Effector memory CD8-positive, alpha-beta T cell (primary cell): ENCODE measurements at places on chromosomes 2 and 18.

DNA sequence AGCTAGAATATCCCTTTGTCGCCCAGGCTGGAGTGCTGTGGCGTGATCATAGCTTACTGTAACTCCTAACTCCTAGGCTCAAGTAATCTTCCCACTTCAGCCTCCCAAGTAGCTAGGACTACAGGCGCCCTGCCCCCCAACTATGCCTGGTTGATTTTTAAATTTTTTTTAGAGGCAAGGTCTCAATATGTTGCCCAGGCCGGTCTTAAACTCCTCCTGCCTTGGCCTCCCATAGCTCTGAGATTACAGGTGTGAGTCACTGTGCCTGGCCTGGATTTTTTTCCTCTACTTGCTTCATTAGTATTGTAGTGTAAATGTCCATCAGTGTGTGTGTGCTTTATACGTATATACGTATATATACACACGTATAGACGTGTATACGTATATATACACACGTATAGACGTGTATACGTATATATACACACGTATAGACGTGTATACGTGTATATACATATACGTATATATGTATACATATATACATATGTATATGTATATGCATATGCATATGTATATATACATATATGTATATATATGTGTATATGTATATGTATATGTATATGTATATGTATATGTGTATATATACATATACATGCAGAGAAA lies 124.4 kb downstream of the DIS3L2 start:
- peaks cover 10% of the 10 kb centered on the region for H3K4me1 ChIP-seq
- H3K4me3 ChIP-seq = no peak overlapping the region
- H3K27ac ChIP-seq = no peak overlapping the region

GRCh38 chr2:8525582-8526402 lies 156.1 kb upstream of the ID2 start:
- no peak for DNase-seq
- peaks cover 6% of the 10 kb centered on the region for H3K36me3 ChIP-seq
- no peaks in the 10 kb centered on the region for H3K27me3 ChIP-seq
- H3K4me3 ChIP-seq = no peak overlapping the region
- peak overlapping the region; percentile 30 for H3K27ac ChIP-seq
- H3K4me1 ChIP-seq = peaks cover 55% of the 10 kb centered on the region

DNA sequence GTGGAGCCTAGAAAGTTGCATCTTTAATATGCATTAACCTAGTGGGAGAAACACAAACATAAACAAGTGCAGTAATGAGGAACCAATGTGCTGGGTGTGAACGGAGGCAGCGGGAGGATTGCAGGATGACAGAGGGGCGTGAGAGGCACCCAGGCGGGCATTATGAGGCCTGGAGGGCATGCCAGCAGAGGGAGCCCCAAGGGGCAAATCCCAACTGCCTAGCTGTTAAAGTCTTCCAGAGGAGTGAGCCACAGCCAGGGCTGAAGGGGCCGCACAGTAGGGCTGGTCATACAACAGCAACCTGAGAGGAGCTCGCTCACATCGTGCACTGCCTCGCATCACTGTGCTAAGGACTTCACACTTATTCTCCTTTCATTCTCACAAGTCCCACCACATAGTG lies 13.3 kb upstream of the PRELID3A start:
- no peaks in the 10 kb centered on the region for H3K36me3 ChIP-seq
- peaks cover 34% of the 10 kb centered on the region for H3K27me3 ChIP-seq
- no peak overlapping the region for H3K4me3 ChIP-seq
- DNase-seq = no peak

DNA sequence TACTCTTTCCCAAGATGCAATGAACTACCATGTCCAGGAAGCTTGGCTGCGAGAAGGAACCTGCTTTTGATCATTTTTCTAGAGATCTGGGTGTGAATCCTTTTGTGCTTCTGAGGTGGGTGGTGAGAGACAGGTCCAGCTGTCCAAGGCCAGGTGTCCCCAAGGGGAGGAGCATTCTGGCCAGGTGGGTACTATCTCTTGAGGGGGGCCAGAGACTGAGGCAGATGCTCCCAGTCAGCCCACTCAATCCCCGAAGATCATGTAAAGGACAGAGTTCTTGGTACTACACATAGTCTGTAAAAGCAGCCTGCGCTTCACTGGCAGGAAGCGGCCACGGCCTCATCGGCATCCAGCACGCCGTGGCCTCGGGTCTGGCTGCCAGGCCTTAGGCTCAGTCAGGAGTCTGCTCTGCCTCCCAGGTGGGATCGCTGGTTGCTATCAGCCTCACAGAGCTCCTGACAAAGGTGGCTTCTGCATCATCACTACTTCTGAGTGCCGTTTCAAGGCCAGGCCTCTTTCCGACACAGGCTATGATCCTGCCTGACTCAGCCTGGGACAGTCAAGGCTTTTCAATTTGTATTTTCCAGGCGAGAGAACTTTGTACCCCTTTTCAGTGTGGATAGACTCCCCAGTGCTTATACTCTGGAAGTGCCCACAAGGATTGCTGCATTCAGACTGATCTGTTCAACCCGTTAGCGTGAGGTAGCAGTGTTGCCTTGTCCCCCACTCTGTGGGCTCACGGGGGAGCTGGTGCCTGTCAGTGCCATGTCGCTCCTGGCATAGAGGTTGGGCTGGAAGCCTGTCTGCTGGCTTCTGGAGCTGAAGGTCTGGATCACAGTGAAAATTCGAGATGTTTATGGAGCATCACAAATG lies 29.1 kb downstream of the STK25 start:
- no peak overlapping the region for H3K27ac ChIP-seq
- peaks cover 3% of the 10 kb centered on the region for H3K4me1 ChIP-seq
- DNase-seq = no peak
- H3K4me3 ChIP-seq = no peak overlapping the region
- no peaks in the 10 kb centered on the region for H3K27me3 ChIP-seq

DNA sequence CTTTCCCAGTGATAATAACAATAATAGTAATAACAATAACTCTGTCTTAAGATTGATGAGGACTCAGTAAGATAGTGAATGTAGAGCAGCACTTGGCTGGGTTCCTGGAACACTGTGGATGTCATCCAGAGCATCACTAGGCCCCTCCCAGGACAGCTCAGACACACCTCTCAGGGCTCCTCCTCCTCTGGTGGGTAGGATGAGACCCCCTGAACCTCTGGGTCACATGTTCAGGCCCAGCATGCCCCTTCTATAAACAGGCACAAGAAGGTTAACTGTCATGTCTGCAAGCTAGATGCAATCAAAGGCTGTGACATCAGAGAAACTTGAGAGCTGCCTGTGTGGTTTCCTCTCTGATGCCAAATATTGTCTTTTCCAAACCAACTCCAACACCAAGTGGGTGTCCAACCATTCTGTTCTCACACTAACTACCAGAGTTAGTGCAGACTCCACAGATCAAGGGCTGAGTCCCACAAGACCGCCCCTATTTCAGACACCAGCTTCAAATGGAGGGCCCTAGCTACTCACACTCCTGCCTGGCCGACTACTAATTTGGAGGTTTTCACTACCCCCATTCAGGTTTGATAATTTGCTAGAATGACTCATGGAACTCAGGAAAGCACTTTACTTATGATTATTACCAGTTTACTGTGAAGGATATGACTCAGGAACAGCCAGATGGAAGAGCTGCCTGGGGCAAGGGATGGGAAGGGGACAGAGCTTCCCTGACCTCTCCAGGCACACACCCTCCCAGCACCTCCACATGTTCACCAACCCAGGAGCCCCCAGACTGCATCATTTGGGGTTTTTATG lies 46.4 kb upstream of the BZW1 start:
- no peaks in the 10 kb centered on the region for H3K36me3 ChIP-seq
- no peak overlapping the region for H3K27ac ChIP-seq
- no peak overlapping the region for H3K4me3 ChIP-seq

- no peaks in the 10 kb centered on the region for H3K36me3 ChIP-seq
- no peaks in the 10 kb centered on the region for H3K27me3 ChIP-seq
- no peak for DNase-seq
- H3K4me3 ChIP-seq = no peak overlapping the region
- H3K27ac ChIP-seq = no peak overlapping the region
Measured at GRCh38 chr2:85959826-85960225, 71.0 kb upstream of the ST3GAL5 start.

DNA sequence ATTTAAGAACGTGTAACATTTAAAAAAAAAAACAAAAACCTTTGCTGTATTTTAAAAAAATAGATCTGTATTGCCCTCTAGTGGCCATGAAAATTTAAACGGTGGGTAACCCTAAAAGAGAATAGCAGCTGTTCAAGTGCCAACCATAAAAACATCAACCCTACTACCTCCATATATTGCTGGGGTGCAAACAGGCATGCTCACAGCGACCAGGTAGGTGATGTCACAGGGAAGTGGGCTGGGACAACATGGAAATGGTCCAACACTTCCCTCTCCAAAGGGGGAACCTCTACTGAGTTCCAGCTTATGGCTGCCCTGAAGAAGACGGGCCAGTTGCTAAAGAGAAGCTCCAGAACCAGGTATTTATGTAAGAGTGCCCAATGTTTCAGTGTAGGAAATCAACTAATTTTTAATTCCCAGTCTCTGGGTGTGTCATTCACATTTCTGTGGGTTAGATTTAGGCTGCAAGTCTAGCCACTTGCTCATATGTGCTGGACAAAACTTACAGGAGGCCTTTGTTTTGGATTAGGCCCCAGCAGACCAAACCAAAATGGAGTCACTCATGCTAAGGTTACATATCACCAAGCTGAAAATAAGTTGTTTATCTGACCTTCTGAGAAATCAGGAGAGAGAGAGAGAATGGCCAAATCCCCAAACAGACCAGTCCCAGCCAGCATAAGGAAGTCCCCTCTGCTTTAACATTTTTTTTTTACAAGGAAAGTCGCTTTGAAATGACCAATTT lies 54.5 kb downstream of the SKA1 start:
- peaks cover 23% of the 10 kb centered on the region for H3K27me3 ChIP-seq
- H3K4me1 ChIP-seq = no peaks in the 10 kb centered on the region
- H3K4me3 ChIP-seq = no peak overlapping the region

DNA sequence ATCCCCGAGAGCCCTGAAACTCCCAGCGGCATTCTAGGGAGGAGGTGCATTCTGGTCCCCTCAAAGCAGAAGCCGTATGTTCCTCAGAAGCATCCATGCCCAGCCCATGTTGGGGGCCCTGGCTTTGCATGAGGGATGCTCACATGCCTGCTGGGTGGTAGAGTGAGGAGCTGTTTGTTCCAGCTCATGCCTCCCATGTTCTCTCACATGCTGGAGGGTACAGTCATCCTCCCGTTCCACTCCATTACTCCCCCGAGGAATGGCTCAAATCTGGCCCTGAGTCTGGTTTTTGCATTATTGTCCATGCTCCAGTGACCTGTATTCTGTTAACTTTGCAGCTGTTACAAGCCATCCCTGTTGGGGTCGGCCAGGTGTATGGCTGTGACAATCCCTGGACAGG lies 24.1 kb downstream of the SLC14A2 start:
- no peak overlapping the region for H3K27ac ChIP-seq
- no peaks in the 10 kb centered on the region for H3K4me1 ChIP-seq
- no peak for DNase-seq
- peaks cover 11% of the 10 kb centered on the region for H3K27me3 ChIP-seq

GRCh38 chr2:1708476-1709334 lies 35.6 kb downstream of the PXDN start:
- DNase-seq = no peak
- no peaks in the 10 kb centered on the region for H3K36me3 ChIP-seq
- no peak overlapping the region for H3K27ac ChIP-seq

DNA sequence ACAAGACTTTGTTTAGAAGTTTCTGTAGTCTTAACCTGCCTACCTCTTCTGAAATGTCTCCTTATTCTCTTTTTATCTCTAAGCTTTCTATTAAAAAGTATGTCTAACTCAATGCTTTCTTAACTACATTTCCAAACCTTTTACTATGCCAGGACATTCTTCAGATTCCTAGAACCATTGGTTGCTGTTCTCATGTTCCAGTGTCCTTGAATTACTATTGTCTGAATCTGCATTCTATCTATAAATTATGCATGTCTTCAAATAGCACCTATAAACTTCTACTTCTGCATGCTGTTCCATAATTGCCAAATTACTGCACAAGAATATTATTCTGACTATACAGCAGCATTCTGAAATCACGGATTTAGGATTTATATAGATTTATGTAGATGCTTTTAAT lies 166.0 kb upstream of the VWC2L start:
- H3K36me3 ChIP-seq = no peaks in the 10 kb centered on the region
- H3K4me1 ChIP-seq = no peaks in the 10 kb centered on the region
- no peak overlapping the region for H3K4me3 ChIP-seq

GRCh38 chr2:129929321-129930290 lies 49.9 kb upstream of the RAB6C start:
- peaks cover 37% of the 10 kb centered on the region for H3K27me3 ChIP-seq
- peaks cover 4% of the 10 kb centered on the region for H3K36me3 ChIP-seq
- H3K4me3 ChIP-seq = no peak overlapping the region
- no peak for DNase-seq
- no peaks in the 10 kb centered on the region for H3K4me1 ChIP-seq

- H3K36me3 ChIP-seq = no peaks in the 10 kb centered on the region
- no peaks in the 10 kb centered on the region for H3K4me1 ChIP-seq
- no peak overlapping the region for H3K27ac ChIP-seq
Measured at GRCh38 chr2:220962556-220962955, 609.5 kb downstream of the EPHA4 start.

DNA sequence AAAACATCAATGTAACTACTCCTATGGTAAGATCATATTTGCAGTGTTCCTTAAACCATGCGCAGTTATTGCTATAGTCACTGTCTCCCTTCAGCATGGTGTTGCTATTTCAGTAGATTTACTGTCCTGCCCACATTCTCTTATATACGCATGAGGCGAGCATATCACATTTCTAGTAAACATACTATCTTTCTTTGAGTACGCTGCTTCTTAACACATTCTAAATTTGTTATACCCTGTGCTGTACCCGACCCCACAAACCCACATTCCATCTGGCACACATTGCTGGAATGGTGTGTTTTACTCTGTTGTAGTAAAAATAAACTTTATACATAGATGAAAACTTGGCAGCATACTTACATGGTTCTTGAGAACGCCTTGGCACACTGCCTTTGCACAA lies 163.3 kb downstream of the QPCT start:
- H3K4me3 ChIP-seq = no peak overlapping the region
- H3K27ac ChIP-seq = no peak overlapping the region
- peaks cover 4% of the 10 kb centered on the region for H3K27me3 ChIP-seq
- H3K36me3 ChIP-seq = no peaks in the 10 kb centered on the region

DNA sequence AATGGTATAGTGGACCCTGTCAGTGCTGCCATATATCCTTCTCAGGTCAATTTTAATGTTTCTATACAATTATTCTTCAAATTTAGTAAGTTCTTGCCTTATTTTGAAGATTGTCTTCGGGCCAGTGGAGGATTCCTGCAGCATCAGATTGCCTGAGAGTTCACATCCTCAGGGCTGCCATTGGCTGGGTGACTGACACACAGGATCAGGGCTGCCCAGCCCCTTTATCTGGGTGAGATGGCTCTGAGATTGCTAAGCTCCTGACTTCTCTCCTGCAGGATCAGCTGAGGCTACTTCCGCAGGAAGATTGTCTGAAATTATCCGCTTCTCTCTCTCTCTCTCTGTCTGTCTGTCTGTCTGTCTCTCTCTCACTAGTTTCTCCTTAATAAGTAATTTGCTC lies 567.4 kb downstream of the TSN start:
- H3K4me3 ChIP-seq = no peak overlapping the region
- no peaks in the 10 kb centered on the region for H3K27me3 ChIP-seq
- H3K27ac ChIP-seq = no peak overlapping the region

DNA sequence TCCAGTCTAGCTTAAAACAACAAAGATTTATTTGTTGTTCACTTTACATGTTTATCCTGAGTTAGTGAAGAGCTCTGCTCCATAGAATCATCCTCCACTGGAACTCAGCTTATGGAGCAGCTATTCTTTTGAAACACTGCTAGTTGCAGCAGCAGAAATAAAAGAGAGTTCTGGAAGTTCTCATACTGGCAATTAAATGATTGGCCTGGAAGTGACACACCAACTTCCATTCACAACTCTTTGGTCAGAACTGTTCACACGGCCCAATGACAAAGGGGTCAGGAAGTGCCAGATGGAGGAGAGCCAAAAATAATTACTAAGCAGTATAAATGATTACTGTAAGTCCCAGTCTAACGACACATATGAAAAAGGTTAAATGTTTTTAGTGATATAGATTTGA lies 39.1 kb downstream of the FBXO11 start:
- H3K27me3 ChIP-seq = no peaks in the 10 kb centered on the region
- peaks cover 51% of the 10 kb centered on the region for H3K4me1 ChIP-seq
- peaks cover 26% of the 10 kb centered on the region for H3K36me3 ChIP-seq
- no peak for DNase-seq
